ENCODE measurements at places on chromosomes 2 and 18.
A peak's percentile ranks its signal among the peaks of the same experiment; 100 is the strongest.

GRCh38 chr2:1528273-1529064 is 115.2 kb downstream of the TPO start:
- no peak for DNase-seq

- no peak for DNase-seq
Observed at GRCh38 chr2:73036766-73037165, 34.7 kb downstream of the SFXN5 start.

DNA sequence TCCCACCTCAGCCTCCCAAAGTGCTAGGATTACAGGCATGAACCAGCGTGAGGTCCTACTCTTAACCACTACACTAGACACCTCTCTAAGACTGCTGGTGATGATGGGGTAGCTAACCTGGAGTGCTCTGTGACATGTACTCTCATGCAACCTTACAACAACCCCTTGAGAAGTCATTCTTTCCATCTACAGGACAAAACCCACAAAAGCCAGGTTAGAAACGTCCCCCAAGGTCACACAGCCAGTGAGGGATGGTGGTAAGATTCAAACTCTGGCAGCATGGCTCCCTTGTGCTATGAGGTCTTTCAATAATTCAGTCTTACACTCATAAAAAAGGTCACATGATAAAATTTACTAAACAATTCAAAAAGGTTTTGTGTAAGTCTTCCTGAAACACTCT is 94.8 kb upstream of the SERTAD2 start:
- DNase-seq: no peak

DNA sequence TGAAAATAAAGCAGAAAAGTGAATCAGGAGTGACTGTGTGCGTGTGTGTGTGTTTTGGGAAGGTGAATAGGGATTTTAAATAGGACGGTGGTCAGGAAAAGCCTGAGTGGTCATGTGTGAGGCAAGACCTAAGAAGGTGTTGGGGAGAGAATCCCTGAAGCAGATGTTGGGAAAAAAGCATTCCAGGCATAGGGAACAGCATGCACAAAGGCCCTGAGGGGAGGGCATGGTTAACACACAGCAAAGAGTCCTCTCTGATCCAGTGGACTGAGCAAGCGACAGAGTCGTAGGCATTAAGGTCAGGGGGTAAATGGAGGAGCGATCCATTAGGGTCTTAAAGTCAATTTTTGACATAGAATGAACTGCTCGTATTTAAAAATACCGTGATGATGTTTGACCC is 34.0 kb upstream of the OTOS start:
- no peak for DNase-seq

DNA sequence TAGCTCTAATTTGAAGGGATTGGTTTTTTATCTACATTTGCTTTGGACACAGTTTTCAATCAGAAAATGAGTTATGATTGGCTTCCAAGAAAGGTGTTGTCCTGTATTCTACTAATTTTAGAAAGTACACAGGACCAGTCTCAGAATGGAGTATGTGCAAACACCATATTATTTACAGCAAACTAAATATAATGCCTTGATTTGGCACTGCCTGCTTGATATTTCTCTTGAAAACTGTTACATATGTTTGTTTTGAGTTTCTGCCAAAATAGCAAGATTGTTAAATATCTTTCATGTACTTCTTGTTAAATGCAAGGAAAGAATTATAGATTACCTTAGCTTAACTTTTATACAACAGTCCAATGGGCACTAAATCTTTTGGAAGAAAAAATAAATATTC is 694.9 kb downstream of the KCNJ3 start:
- DNase-seq: no peak

DNA sequence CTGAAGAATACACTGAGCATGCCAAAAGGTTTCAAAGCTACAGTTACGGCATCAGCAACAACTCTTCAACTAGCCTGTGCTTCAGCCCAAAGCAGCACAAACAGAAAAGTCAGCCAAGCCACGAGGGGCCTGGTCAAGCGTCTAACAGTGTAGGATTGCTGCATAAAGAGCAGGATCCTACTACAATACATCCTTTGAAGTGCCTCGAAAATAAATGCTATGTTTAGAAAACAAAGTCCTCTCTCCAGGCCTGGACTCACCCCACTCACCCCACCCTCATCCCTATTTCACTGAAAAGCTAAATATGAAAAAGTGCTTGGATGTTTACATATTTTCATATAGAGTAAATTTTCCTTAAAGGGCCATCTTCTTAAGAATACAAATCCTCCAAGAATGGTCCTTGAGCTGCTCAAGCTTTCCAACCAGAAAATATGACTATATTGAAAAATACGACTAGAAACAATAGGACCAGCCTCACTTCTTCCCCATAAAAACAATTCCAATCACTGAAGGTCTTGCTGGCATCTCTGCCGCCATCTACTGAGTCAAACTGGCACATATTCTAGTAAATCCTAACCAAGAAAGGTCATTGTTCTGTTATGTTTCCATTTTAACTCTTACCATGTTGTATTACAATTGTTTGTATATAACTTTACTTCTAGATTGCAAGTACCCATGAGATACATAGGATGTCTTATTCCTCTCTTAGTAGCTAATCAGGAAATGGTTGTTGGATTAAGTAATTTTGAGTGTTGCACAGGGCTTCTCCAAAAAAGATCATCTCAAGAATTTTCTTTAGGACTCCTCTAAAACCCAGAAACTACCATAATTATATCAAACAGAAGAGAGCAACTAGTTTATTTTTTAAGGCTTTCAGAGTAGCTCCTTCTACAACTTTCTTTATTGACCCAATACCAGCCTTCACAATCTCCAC is 63.6 kb downstream of the CLHC1 start:
- peak; percentile 17 for DNase-seq

DNA sequence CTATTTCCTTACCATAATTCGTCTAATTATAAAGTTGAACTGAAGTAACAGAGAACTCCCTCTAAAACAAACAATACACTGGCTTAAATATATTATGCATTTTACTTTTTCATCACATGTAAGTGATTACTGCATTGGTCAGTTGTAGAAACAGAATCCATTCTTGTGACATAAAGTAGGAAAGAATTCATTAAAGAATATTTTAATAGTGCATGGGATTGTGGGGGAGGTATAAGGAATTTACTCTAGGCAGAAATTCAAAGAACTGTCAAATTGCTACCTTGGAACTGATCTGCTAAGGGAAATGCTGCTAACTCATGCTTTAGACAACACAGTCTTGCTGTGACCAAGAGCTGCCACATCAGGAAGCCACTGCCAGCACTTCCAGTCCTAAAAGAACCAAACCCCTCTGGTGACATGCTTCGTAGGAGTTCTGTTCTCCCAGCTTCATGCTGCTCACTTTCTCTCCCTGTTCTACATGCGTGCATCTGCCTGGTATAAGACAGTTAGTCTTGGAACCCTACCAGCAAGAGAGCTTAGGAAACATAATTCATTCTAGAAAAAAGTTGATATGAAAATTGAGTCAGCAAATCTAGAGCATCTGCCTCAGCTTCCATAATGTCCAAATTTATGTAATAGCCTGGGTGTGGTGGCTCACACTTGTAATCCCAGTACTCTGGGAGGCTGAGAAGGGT is 1137.6 kb upstream of the NXPH2 start:
- no peak for DNase-seq

- no peak for DNase-seq
Observed at GRCh38 chr2:240994171-240994896, 4.1 kb upstream of the SNED1 start.

- DNase-seq: no peak
Observed at GRCh38 chr2:147027436-147027835, 817.4 kb upstream of the ACVR2A start.

DNA sequence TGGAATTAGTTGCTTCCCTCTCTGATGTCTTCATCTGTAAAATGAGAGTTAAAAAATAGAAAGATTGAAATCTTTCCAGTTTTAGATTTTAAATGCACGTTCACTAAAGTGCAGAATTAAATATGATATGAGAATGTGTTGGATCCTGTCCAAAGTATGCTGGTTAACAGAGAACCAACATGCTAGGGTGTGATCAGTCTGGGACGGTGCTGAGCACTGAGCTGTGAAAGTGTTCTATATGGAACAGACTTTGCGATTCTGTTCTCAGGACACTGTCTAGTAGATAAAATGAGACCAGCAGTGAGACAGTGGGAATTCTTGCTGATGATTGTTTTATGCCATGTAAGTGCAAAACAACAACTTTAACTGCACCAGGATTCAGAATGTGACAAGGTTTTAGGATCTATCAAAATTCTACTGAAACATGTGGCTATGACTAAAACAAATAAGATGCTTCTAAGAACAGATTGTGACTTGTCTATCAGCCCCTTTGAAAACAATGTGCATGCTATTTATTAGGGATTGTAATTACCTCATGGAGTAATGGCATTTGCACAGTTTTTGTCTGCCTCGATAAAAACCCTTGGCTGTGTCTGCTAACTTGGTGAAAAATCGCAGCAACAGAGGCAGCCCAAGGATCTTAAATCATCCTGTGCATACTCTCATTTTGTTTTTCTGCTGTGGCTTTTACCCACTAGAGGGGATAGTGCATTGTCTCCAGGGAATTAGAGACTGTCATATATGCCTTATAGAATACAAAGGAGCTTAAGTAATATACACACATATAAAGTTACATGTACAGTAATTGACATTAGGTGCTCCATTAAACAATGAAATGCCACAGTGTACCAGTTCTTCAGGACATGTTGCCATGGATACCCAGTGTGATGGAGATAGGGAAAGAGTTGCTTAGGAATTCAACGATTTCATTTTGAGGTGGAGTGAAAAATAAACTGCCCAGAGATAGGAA is 55.1 kb downstream of the MAP3K20 start:
- no peak for DNase-seq

- DNase-seq: peak; percentile 75
Observed at GRCh38 chr2:141766225-141766624, 364.6 kb downstream of the LRP1B start.
